ENCODE measurements at places on chromosomes 4 and X. TPM values are rescaled to one million over a fixed set of nuclear protein-coding genes. Genes with fewer than 3 reads are reported as not detected.
A peak's percentile ranks its signal among the peaks of the same experiment; 100 is the strongest.

DNA sequence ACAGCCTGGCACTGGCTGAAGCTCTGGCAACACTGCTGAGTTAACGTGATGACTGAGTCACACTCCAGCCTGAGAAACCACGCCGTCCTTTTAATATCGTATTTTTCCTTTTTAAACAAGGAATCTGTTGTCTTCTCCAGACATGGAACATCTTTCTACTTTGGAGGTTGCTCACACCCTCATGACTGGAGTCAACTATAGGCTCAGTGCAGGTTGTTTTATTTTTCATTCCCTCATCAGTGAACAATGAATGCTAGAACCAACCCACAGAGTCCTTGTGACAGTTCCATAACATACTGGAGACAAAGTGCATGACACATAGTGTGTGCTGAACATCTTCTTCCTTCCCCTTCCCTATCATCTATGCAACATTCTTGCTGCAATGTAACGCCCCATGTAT lies 76.8 kb upstream of the CPEB2 start:
- no peak for DNase-seq

GRCh38 chrX:4690521-4690920 lies 977.1 kb upstream of the PRKX start:
- DNase-seq: no peak

GRCh38 chrX:124401696-124402095 lies 55.3 kb downstream of the SH2D1A start:
- DNase-seq: no peak

- DNase-seq: no peak
Observed at GRCh38 chr4:68176500-68176899, 46.8 kb upstream of the TMPRSS11F start.

DNA sequence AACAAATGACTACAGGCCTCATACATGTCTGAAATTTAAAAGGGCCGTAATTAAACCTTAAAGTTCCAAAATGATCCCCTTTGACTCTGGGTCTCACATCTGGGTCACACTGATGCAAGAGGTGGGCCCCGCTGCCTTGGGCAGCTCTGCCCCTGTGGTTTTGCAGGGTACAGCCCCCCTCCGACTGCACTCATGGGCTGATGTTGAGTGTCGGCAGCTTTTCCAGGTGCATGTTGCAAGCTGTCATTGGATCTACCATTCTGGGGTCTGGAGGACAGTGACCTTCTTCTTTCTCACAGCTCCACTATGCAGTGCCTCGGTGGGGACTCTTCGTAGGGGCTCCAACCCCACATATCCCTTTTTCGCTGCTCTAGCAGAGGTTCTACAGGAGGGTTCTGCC lies 1537.9 kb downstream of the PCDH18 start:
- no peak for DNase-seq

DNA sequence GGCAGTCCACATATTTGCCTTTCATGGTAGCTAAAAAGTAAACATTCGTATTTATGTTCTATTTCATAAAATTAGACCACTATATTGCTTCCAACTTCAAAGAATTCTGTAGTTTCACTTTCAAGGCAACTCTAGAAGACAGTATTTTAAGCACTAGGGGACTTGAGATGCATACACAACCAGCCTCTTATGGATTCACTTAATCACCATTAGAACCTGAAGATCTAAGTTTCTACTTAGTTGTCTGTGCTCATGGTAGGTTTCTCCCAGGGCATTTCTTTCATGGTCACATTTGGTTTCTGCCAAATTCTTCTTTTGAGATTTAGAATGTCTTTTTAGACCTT lies 209.9 kb upstream of the HCCS start:
- no peak for DNase-seq

DNA sequence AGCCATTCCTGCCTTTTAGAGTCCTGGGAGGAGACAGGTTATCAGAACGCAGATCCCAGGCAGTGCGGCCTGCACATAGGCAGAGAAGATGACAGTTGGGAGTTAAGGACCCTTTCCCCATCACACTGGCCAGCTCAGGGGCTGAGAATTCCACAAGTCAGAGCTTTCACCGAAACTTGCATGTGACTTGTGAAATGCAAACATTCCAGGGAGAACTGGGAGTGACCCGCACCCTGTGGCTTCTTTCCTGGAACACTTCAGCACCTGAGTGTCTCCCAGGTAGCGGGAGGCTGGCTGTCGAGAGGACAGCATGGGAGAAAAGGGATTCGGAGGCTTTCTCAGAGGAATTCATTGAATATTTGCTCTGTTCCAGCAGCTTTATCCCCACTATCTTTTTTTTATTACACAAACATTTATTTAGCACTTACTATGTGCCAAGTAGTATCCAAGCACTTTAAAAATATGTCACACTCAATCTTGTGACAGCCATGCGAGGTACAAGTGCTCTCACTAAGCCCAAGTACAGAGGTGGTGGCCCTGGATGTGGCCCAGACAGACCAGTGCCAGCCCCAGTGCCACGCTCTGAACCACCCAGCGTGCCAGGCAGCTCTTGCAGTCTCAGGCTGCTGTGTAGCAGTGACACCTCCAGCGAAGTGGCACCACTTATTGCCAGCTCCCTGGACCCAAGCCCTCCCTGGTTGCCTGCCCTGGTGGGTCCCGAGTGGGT lies 100.5 kb downstream of the PHKA2 start:
- DNase-seq: no peak

DNA sequence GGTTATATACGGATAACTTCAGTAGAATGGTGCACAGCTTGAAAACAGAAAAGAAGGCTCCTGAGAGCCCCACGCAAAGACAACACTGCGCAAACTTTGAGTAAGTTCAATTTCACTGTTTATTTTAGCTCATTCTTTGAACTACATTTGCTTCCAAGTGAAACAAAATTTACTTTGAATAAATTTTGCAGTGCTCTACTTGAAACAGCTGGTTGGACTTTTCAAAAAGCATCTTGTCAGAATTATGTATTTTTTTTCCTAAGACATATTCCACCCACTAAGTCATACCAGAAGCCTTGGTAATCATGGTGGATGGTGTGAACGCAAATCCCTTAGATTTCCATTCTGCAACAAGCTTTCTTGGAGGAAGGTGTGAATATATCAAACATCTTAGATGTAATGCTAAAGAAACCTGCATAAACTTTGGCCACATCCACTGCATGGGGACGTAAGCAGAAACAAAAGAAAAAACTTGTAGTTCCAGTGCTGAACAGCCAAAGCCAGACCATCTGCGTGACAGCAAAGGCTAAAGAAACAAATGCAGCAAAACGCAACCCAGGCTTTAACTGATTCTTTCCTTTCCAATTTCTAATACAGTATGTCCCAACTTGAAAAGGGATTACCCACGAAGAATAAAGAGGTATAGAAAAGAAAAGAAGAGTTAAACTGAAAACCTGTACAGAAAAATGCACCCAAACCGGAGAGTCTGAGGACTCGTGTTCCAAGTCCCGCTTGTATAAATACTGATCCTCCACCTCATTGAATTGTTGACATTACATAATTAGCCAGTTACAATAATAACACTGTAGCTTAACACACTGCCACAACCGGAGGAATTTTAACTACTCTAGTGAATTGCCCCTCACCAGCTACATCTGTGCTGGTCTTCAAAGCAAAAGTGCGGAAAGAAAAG lies 90.9 kb downstream of the SH3RF1 start:
- peak; percentile 44 for DNase-seq

- DNase-seq: no peak
Observed at GRCh38 chrX:149881081-149881711, at the start of gene MAGEA8. Gene MAGEA8 (plus strand): TSS chrX:149881183. CDS start chrX:149884273, 3,090 bp downstream.

DNA sequence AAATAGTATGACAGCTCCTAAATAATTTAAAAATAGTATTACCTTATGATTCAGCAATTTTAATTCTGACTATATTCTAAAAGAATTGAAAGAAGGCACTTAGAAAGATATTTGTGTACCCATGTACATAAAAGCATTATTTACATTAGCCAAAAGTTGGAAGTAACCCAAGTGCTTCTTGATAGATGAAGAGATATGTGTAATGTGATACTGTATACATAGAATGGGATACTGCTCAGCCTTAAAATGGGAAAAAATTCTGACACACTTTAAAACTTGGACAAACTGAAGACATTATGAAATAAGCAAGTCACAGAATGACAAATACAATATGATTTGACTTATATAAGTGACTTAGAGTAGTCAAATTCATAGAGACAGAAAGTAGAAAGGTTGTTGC lies 112.2 kb downstream of the IDS start:
- DNase-seq: no peak

DNA sequence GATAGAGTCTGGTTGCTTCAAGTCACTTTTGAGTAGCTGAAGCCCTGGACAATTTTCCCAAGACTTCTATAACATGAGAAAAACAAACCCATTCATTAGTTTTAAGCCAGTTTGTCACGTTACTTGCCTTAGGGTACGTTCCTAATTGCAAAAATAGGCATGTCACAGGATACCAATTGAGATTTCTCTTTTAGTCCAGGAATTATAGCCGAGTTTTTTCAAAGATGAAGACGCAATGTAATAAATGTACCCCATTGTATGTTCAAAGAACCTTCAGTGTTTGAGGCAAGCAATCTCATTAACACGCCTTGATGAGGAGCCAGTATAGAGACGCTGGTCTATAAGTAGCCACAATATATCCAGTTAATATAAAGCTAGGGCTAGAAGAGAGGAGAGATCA lies 534.2 kb downstream of the INPP4B start:
- no peak for DNase-seq

GRCh38 chrX:104712515-104712914 lies 146.5 kb downstream of the IL1RAPL2 start:
- DNase-seq: no peak

DNA sequence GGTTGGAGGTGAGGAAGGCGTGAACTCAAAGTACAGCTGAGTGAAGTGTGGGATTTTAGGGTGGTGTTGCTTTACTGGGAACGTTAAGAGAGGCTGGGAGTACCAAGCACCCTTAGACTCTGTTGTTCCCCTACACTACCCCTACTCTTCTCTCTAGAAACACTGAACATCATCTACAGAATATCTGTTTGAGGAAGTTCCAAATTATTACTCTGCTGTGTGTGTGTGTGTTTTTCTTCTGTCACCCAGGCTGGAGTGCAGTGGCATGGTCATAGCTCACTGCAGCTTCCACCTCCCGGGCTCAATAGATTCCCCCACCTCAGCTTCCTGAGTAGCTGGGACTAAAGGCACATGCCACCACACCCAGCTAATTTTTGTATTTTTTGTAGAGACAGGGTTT lies 76.7 kb upstream of the AP1S2 start:
- no peak for DNase-seq

DNA sequence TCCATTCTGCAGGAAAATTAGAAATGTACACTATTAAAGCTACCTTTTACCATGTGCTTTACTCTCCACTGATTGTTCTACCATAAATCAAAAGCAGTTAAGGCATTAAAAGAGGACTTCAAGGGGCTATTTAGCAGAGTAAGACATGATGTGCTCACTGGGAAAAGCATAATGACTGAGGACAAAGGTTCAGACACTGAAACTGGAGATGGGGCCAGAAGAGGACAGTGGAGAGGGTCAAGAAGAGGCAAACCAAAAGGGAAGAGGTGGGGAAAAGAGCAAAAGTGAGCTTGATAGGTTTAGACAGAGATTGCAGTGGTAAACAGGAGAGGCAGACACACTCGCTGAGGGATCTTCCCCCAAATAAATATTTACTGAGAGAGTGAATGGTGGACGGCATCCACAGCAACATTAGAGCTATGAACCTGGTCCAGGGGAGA lies 23.8 kb downstream of the SH3RF1 start:
- DNase-seq: no peak

- no peak for DNase-seq
Observed at GRCh38 chr4:172578712-172579111, 589.9 kb upstream of the GALNT7 start.

- no peak for DNase-seq
Observed at GRCh38 chr4:156614536-156614935, 357.1 kb downstream of the PDGFC start.

GRCh38 chr4:143539670-143540023 lies 26.1 kb downstream of the SMARCA5 start:
- no peak for DNase-seq

DNA sequence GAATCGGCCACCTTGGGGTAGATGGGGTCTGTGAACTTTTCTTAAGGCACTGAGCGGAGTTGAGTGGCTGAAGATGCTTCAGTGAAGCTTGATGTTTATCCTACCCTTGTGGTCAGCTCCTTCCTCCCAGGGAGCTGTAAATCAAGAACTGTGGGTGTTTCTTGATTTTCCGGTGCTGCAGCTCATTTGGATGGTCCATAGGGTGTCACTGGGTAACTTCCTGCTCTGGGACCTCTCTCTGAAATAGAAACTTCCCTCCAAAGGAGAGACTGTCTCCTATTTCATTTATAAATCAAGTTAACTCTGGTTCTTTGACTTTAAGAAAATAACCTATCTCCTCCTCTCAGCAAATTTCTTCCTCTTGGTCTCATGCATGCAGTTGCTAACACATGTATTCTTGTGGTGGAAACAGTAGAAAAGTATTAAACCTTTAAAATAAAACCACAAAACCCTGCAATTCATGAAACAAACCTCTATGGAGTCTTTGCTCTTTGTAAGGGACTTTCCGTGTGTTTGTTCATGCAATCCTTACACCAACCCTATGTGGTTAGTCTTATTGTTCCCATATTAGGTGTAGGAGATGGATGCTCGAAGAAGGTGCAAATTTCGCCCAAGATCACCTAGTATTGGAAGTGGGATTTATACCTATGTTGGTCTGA lies 110.3 kb downstream of the SHROOM3 start:
- no peak for DNase-seq

GRCh38 chr4:39469429-39470077 lies 10.7 kb downstream of the LIAS start:
- peak; percentile 53 for DNase-seq

- no peak for DNase-seq
Observed at GRCh38 chr4:151143811-151144210, 44.4 kb downstream of the RPS3A start.

DNA sequence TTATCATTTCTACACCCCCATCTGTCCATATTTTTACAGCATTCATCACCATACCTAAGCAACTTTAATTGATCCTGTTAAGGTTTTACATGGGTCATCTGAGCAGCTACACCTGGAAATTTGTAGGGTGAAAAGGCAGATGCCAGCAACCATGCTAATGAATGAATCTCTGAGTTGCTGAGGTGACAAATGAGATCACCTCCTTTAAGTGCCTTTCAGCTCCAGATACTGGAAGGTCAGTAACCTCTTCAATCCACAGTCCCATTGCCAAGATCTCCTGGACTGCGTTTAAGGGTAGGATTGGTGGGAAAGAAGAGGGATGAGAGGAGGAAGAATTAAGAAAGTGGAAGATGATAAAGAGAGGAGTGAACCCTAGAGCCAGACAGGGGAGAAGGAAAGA lies 8.5 kb upstream of the BMP3 start:
- DNase-seq: no peak

DNA sequence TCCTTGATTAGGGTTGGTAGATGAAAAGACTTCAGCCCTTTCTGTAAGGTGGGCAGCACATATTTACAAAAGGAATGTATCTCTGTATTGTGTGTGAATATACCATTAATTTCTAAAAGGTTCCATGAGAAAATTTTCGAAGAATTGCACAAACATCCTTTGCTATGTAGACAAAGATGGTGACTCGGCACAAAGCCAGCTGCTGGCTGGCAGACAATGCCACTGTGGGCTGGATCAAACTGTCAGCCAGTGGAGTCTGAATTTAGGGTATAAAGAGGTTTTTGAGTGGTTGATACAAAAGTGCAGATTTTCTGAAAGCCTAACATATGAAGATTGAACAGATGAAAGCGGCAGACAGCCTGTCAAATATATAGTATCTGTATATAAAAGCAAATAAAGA lies 5.6 kb upstream of the TXK start:
- no peak for DNase-seq

The SYN1 gene
- polyA plus RNA-seq: not detected

The SLC26A1 gene
- 4.4 TPM for polyA plus RNA-seq

The CLNK gene
- polyA plus RNA-seq: 0.22 TPM

The AFP gene
- 0.72 TPM for polyA plus RNA-seq

The CWH43 gene
- 3.1 TPM for polyA plus RNA-seq

Data from muscle of arm (tissue), 14 donors.